Fibroblast of skin of scalp (primary cell): ENCODE measurements at places on chromosomes 7 and 10.

DNA sequence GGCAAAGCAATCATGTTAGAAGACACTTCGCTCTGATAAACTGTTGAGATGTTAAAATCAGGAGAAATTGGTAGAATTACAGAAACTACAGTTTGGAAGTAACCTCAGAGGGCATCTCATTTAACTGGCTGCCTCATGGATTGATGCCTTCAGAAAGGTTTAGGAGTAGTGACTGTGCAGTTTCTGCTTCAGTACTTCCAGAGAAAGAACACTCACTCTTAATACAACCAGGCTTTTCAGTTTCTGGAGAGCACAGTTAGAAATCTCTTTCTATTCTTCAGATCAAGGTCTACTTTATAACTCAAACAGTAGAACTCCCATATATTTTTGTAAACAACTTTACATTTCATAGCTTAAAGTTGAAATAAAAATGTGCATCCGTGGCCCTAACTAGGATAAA lies 1358.9 kb upstream of the LRRTM3 start:
- DNase-seq, result no peak

DNA sequence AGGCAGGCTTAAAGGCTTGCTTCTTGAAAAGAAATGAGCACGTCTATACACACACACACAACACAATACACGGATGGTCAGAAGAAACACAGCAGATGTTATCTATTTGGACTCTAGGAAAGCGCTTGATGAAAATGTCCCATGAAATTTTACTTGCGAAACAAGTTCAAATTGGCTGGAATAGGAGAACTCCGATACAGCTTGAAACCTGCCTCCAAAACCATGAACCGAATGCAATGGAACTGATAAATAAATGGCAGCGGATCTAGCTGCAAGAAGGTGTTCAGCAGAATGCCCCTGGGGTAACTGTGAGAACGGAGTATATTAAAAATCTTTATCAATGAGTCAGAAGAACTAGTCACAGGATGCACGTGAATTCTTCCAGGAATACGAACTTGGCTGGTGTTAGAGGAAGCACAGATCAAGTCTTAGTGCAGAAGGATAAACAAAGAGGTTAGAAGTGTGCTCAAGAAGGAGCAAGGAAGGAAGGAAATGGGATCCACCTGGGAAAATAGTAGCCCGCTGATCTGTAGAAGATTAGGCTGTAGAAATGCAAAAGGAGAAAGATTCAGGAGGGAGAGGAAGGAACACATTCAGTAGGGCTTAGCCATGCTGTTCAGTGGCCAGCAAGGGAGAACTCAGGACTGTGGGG lies 142.0 kb upstream of the PRKCQ start:
- DNase-seq, result peak; percentile 85

GRCh38 chr7:138359870-138360559 lies 100.0 kb upstream of the TRIM24 start:
- no peak for DNase-seq

DNA sequence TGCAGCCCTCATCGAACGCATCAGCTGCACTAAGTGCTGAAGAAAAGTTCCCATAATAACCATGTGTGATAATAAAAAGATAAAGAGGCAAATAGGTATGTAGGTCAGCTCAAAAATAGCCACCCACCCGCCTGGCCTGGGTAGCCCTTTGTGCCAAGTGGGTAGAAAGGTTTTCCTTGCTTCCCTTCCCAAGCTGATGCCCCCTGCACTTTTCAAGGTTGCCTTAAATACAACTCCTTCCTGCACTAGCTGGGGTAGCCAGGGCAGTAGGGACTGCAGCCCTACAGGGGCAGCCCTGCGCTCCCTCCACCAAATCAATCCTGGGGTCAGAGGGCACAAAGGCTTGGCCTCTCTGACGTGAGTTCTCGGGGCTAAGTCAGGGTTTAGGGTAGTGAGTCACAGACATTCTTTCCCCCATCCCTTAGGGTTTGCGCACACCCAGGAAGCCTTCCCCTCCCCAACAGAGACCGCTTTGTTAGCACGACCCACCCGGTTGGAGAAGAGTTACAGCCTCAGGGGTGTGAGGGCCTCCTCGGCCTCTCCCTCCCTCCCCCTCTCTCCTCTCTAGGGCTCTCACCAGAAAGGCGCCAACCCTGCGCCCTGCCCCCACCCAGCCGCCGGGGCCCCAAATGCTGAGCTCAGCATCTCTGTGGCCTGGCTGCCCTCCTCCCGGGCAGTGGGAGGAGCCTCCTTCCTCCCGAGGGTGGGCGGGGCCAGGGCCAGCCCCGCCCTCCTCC lies 13.3 kb upstream of the DDIT4 start:
- DNase-seq, result peak; percentile 97

DNA sequence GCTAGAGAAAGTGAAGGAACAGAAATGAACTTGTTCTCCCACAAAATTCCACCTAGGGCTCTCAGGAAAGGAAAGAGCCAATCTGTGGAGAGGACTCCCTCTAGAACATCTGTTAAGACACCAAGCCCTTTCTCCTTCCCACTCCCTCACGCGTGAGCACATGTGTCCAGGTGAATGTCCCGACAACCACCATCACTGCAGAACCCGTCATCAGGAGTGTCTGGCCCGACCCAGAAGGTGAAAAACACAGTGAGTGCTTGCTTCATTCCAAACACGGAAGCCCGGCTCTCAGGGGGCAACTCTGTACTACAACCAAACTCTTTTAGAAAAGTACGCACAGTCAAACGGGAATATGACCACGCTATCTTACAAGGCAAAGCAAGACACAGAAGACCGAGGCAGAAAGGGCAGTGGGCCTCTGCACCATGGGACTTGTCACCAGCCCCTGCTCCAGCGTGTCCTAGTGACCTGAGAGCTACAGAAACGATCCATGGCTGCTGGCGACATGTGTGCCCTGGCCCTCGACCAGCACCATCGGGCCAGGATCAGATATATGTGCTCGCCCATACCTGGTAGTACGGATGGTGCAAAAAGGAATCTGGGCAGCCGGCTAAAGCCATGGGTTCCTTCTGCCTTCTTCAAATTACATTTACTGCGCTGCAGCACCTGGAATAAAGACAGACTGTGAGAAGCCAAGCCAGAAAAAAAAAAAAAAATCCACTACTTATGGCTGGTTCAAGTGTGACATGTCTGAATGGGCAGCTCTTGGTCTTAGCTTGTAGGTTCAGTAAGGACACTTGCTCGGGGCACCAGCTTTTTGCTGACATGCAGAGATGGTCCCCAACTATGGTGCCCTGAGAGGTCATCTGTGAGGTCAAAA lies 50.8 kb downstream of the GRB10 start:
- DNase-seq, result no peak

DNA sequence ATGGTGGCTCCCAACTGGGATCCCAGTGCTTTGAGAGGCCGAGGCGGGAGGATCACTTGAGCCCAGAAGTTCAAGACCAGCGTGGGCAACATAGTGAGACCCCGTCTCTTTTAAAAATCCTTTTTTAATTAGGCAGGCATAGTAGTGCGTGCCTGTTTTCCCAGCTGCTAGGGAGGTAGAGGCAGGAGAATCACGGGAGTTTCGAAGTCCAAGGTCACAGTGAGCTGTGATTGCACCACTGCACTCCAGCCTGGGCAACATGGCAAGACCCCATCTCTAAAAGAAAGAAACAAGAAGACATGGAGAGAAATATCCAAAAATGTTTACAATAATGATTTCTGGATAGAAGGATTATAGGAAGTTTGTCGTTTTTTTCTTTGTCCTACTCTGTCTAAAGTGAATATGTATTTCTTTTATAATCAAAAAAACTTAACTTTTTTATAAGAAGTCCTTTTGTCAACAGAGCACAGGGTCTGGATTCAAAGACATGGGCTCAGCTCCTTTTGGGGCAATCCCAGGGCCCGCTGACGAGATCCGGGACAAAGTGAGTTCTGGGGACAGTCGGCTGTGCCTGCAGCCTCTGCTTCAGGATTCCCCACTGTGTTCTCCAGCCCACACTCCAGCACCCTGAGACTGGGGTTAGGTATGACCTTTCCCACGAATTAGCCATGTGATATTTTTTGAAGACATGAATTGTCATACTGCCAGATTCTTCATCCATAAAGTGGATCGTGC lies 45.6 kb downstream of the PDGFA start:
- DNase-seq, result no peak

- DNase-seq, result no peak
These were observed 73.3 kb downstream of the RALA start for GRCh38 chr7:39696631-39697030.

DNA sequence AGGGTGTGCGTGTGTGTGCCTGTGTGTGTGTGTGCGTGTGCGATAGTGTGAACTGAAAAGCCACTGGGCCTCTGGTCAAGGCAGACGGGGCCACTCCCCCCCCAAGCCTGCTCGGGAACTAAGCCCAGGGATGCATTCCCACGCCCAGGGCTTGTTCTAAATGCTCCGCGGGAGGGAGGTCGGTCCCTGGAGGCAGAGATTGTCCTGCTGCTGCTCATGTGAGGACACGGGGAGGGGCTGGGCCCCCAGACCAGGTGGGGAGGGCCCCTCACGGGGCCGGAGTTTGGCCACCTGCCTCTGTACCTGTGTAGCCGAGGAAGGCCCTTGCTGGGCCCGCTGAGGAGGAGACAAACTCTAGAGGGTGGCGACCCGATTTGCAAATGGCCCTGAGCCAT lies 93.9 kb downstream of the PDGFA start:
- no peak for DNase-seq

- no peak for DNase-seq
These were observed 321.2 kb downstream of the ZNF479 start for GRCh38 chr7:56811081-56811480.

GRCh38 chr10:117133273-117134055 lies 4.6 kb downstream of the VAX1 start:
- no peak for DNase-seq

DNA sequence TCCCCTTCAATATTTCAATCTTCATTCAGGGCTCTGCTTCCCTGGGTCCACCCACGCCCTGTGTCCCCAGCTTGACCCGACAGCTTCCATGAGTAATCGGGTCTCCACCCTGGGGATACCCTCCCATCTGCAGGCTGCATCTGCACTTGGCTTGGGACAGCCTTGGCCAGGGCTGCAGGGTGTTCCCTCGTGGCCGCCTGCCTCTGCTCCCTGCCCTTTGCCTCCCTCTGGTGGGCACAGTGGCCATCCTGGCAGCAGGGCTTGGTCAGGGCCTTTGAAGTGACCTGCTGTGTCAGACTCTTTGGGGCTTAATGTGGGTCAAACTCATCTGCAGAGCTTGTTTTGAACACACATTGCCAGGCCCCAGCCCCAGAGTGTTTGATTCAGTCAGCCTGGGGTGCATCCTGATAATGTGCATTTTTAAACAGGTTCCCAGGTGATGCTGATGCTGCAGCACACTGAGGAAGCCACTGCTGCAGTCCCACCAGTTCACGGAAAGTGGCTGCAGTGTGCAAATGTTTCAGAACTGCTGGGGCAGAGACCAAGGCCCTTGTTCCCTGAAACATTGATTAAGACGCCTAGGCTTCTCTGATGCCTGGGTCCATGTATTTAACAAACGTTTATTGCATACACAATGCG lies 80.7 kb upstream of the SEC61G start:
- DNase-seq, result peak; percentile 28

DNA sequence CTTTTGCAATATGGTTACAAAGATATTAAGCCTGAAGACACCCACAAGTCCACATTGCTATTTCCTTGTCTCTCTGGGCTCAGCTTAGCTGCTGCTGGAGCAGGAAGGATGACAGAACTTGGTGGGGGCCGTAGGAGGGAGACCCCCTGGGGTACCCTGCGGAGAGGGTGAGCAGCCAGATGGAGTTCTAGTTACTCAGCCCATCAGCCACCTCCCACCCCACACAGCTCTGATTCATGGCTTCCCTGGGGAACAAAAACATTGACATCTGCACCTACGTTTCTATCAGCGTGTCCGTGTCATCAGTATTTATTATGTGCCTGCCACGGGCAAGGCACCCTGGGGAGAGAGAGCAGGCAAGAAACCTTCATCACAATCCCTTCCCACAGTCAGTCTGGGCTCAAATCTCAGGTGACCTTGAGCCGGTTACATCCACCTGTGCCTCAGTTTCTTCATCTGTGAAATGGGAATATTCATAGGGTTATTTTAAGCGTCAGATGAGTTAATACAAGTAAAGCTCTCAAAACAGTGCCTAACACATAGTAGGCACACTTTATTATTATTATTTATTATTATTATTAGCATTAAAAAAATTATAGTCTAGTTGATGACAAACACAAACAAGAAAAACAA lies 131.5 kb downstream of the C10orf105 start:
- DNase-seq, result peak; percentile 66

DNA sequence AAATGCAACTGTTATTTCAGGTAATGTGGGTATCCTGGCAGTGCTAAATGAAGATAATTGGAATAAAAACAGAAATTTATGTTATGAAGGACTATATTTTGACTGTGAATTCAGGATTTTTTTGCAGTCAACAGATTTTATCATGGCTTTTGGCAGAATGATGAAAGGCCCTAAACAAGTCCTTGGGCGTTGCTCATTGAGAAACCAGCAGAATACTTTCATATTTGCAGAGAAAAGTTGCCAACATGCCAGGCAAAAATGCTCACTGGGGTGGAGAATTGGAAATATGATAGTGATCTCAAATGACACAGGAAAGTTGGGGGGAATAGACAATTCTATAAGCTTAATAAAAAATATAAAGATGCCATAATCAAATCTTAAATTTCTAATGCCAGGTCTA lies 121.1 kb downstream of the GPR85 start:
- no peak for DNase-seq

- no peak for DNase-seq
These were observed 48.3 kb downstream of the ATXN7L1 start for GRCh38 chr7:105828141-105828540.

- no peak for DNase-seq
These were observed 350 bp upstream of the ZNF37A start for GRCh38 chr10:38093816-38094157.

GRCh38 chr7:143368387-143368786 lies 5.9 kb upstream of the FAM131B start:
- DNase-seq, result no peak

DNA sequence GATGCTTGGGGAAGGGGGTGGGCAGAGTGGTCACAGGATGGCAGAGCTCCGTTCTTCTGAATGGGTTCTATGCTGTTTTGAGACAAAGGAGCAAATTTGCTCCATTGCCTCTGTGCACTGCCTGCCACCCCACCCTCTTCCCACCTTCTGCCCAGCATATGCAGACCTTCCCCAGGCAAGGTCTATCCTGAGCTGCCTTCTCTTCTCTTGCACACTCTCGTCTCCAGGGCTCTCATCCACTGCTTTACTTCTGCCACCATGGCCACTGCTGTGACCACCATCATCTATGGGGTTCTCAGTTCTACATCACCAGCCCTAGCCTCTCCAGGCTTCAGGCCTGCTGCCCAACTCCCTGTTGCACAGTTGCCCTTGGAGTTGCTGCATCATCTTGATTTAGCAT lies 230.4 kb downstream of the TMEM178B start:
- no peak for DNase-seq

GRCh38 chr7:148738737-148739535 lies 40.2 kb downstream of the CUL1 start:
- no peak for DNase-seq

GRCh38 chr7:49876202-49876601 lies 102.8 kb downstream of the VWC2 start:
- no peak for DNase-seq

- DNase-seq, result peak; percentile 42
These were observed 28.8 kb upstream of the NMT2 start for GRCh38 chr10:15197276-15197675.
